ENCODE measurements at places on chromosomes 13 and 19.
A peak's percentile ranks its signal among the peaks of the same experiment; 100 is the strongest.

GRCh38 chr13:27194895-27195764, 23.5 kb upstream of the USP12 start:
- DNase-seq, result peak; percentile 97

GRCh38 chr19:15529774-15530372, 21.5 kb downstream of the CYP4F22 start:
- DNase-seq, result peak; percentile 52

DNA sequence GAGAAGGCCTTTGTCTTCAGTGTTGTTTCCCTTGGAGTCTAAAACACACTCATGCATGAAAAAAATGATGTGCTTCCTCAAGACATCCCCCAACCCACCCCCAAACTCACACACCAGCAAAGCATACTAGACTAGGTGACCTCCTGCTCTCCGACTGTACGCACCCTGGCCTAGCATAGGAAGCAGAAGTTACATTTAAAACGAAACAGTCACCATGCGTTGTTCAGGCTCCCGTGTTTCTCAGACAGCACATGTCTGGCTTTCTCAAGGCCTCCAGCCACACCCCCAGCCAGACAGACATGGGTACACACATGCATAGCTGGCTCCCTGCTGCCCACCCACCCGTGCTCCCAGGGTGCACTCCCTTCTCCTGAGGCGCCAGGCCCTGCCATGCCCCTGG, 28.7 kb upstream of the C1QTNF9 start:
- no peak for DNase-seq

DNA sequence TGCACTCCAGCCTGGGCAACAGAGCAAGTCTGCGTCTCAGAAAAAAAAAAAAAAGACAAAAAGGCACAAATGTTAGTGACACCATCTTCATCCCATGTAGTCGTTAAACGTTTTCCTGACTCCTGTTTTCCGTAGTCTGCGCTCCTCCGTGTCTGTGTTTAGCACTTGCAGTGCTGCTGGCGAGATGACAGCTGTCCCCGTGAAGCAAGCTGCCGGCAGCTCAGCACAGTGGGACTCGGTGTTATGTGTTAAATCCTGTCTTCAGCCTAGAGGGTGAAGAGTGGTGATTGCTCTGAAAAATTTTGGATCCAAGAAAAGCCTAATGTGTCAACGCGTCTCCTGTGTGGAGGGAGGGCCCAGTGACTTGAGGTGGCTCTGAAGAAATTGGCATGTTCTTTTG, 18.4 kb downstream of the UBXN6 start:
- no peak for DNase-seq

DNA sequence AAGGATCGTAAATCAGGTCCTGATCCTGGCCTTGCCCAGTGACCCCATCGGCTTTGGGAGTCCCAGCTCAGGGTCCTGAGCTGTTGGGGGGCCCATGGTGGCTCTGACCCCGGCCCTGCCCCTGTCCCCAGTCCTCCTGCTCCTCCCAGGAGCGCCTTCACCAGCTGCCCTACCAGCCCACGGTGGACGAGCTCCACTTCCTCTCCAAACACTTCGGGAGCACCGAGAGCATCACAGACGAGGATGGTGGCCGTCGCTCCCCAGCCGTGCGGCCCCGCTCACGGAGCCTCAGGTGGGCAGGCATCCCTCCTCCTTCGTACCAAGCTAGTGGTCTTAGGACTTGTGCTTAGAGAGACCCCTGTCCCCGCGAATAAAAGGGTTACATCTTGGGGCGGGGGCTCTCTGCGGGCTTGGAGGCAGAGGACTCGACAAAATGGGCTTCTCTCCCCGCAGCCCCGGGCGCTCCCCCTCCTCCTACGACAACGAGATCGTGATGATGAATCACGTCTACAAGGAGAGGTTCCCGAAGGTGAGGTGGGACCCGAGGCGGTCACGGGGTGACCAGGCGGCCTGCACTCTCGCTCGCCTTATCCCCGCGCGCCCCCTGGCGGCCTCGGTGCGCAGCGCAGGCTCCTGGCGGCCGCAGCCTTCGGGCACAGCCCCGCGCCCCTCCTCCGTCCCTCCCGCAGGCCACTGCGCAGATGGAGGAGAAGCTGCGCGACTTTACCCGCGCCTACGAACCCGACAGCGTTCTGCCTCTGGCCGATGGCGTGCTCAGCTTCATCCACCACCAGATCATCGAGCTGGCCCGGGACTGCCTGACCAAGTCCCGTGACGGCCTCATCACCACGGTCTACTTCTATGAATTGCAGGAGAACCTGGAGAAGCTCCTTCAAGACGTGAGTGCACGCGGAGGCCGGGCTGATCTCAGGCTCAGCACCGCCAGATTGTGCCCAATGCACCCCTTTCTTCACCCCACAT, 9.1 kb downstream of the MAST1 start:
- DNase-seq, result peak; percentile 82

- DNase-seq, result no peak
These were observed 12.3 kb downstream of the ATP8B3 start for GRCh38 chr19:1799695-1800342.

DNA sequence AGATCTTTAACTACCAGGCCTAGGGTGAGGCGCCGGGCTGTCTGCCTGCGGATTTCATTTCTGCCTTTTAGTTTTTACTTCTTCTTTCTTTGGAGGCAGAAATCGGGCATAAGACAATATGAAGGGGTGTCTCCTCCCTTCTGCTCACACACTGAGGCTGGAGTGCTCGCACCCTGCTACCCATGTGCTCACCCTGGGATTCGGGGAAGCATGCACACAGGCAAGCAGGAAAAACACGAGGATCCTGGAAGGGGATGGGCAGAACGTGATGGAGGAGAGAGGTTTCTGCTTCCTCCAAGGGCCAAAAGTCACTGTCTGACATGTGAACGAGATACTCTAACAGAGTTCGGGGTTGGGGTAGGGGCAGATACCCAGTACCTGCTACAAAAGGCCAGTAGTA, 28.4 kb downstream of the ZNF823 start:
- no peak for DNase-seq

GRCh38 chr13:58804832-58805231, 1173.3 kb downstream of the PCDH17 start:
- DNase-seq, result no peak

DNA sequence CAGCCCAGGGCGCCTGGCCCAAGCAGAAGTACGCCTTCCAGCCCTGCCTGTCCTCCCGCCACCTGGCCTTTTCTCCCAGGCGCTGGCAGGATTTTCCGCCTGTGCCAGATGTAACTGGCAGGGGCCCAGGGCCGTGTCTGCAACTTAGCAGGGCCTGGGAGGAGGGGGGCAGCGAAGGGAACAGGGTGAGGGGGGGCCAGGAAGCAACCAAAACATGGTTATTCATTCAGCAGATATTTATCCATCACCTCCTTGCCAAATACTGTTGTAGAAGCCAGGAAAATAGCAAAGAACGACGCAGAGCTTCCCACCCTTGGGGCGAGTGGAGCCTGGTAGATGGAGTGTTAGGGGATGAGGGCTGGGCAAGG, 5.6 kb downstream of the TLE6 start:
- peak; percentile 91 for DNase-seq

GRCh38 chr19:28971049-28971448, 241.9 kb downstream of the UQCRFS1 start:
- DNase-seq, result no peak

DNA sequence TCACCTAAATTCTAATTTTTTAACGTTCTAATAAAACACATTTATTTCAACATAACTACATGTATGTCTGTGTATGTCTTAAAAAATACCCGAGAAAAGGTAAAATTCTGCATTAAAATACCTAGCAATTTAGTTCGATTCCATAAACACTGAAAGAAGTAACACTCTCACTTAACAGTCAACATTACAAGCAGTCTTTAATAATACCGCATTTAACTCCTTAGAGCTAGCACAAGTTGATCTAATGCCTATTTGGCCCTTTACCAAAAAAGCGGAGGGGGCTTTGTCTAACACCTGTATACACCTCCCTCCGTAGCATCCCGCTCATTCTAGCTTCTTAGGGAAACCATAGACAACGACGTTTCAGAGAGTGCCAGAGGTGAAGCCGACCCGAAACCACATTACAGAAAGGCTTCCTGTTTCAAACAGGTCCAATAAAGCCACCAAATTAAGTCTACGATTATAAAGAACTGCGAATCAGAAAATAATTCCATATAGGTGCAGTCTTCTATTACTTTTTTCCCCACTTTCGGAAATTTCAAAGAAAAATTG, 1.2 kb downstream of the SPART start:
- DNase-seq, result peak; percentile 38

GRCh38 chr13:75961911-75962310, 325.8 kb downstream of the LMO7 start:
- no peak for DNase-seq

DNA sequence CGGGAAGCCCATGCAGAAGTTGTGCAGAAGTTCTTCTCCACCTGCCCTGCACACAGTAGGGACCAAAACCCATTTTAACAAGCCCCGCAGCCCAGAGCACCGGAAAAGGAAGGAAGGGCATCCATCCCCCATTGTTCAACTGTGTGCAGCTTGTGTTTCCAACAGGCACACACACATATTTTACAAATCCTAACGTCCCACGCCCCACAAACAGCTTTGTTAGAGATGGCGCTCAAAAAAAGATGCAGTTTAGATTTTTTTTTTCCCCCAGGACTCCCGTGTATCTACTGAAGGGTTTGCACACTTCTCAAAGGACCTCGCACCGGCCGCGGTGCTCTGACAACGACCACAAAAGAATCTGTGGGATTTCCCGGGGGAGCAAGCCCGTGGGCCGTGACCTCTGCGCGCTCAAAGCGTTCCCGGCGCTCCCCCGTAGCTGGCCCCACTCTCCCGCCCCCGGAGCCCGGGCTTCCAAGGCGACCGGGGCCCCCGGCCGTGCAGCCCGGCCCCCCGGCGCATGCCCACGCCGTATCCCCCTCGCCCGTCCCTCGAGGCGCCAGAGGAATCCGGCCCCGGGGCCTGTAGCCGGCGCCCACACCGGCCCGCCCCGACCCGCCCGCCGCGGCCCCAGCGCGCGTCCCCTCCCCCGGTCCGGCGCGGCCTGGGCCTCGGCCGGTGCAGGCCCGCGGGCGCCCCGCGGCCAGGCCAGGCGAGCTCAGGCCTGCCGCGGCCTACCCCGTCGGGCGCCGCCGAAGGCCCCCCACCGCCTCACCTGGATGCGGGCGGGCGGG, 523 bp downstream of the ELAVL1 start:
- peak; percentile 25 for DNase-seq

GRCh38 chr13:53240401-53241025, 211.9 kb downstream of the OLFM4 start:
- DNase-seq, result no peak

- DNase-seq, result peak; percentile 62
These were observed 26.7 kb upstream of the NANOS3 start for GRCh38 chr19:13849991-13850909.

DNA sequence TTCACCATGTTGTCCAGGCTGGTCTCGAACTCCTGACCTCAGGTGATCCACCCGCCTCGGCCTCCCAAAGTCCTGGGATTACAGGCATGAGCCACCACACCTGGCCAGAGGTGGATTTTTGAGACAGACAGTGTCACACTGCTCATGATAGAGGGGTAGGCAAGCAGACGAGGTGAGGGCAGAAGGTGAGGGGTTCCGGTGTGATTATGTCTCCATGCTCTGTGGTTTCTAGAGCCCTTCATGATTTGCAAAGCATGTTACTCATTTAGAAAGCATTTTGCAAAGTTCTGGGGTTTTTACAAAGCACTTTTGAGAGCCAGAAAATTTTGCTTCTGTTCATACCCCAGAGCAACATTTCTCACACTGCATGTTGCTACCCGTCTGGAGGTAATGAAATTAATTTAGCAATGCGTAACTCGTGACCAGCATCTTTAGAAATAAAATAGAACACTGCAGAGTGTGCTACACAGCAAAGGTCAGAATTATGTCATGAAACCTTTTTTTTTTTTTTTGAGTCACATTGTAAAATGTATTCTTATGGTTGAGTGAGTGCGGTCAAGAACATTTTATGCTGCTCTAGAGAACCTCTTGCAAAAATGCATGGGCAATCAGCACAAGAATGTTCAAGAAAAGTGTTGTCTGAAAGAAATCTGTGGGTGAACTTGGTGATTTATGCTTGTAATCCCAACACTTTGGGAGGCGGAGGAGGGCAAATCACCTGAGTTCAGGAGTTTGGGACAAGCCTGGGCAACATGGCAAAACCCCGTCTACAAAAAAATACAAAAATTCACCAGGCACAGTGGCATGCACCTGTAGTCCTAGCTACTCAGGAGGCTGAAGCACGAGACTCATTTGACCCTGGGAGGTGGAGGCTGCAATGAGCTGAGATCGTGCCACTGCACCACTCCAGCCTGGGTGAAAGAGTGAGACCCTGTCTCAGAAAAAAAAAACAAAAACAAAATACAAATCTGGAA, 58.0 kb downstream of the MAP4K1 start:
- DNase-seq, result no peak

DNA sequence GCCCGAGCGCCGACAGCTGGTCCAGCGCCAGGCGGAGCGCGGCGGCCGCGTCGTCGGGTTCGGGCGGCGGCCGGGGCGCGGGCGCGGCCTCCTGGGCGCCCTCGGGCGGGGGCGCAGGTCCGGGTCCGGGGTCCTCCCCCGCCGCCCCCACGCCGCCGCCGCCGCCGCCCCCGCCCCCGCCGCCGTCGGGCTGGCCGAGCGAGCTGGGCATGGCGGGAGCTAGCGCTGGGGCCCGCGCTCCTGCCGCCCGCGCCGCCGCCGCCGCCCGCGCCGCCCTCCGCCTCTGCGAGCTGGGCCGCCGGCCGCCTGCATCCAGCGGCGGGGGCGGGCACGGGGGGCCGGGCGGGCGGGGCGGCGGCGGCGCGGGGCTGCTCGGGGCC, 287 bp downstream of the MEX3D start:
- DNase-seq, result no peak

- DNase-seq, result peak; percentile 20
These were observed 13.0 kb downstream of the NTN5 start for GRCh38 chr19:48659768-48660167.

- DNase-seq, result peak; percentile 78
These were observed 2.1 kb downstream of the EFNB2 start for GRCh38 chr13:106533101-106533942.

- peak; percentile 98 for DNase-seq
These were observed 11.9 kb upstream of the FOSB start for GRCh38 chr19:45455707-45456499.

DNA sequence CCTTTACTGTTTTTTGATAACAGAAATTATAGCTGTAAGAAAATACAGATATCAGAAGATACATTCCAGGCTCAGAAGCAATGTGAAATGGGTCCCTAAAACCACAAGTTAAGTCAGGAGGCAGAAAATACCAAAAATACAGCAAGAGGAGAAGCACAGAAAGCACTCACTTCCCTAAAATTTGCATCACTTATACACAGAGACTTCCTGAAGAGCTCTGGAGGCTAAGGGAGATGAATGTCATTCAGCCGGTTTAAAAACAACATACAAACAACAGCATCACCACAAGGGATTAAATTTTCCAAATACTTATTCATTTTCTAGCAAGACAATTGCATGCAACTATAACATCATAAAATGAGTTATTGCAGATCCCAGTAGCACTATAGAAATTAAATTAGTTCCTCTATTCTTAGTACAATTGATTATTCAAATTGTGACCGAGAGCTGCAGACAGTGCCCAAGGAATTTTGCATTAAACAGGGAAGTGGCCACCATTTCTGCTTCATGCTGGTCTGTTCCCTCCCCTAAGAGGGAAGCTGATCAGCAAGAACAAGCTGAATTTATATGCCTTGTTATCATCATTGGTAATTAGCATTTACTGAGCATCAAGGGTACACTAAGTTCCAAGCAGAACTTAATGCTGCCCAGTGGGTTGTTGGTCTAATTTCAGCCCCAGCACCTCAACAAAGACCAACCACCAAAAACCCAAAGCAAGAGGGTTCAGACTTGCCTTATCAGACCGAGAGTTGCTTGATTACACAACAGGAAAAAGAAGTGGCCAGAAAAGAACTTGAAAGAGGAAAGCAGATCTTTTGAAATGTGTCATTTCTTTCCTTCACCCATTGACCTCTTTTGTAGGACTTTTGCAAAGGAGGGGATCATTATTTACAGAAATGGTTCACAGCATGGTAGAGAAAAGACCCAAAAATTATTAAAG, 140.7 kb downstream of the KCTD12 start:
- DNase-seq, result no peak
